ENCODE measurements at places on chromosomes 13 and 19.

GRCh38 chr19:31255174-31255799 lies 93.9 kb downstream of the TSHZ3 start:
- DNase-seq: no peak

GRCh38 chr13:95019886-95020285 lies 281.4 kb downstream of the ABCC4 start:
- DNase-seq: no peak

DNA sequence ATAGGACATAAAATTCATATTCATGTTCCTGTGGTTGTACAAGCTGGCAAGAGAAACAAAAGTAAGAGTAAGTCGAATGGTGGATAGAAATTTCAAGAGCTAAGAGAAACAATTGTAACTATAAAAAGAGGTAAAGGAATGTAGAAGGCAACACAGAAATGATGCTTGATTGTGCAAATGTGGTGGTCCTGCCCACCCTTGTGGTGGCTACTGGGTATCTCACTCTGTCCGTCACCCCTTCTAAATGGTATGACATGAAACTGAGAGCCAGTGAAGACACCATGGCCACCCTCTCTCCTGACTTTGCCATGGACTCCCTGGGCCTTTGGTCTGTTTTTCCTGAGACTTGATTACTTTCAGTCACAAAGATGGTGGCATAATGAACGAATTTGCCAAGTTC lies 925.9 kb upstream of the SLITRK6 start:
- no peak for DNase-seq

DNA sequence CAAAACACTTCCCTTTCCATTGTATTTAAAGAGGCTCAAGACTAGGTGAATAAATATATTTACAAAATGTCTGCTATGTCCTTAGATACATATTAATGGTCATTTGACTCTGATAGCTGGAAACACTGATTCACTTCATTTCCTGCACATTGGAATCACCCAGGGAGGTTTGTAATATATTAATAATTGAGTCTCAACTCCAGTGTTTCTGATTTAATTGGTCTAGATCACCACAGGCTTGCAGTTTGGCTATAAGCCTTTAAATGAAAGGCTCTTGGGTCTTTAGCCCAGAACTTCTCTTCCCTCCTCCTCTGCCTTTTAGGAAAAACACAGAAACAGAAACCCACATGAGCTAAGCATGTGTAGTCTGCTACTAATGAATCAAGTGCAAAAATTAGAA lies 378.0 kb downstream of the TBC1D4 start:
- no peak for DNase-seq

DNA sequence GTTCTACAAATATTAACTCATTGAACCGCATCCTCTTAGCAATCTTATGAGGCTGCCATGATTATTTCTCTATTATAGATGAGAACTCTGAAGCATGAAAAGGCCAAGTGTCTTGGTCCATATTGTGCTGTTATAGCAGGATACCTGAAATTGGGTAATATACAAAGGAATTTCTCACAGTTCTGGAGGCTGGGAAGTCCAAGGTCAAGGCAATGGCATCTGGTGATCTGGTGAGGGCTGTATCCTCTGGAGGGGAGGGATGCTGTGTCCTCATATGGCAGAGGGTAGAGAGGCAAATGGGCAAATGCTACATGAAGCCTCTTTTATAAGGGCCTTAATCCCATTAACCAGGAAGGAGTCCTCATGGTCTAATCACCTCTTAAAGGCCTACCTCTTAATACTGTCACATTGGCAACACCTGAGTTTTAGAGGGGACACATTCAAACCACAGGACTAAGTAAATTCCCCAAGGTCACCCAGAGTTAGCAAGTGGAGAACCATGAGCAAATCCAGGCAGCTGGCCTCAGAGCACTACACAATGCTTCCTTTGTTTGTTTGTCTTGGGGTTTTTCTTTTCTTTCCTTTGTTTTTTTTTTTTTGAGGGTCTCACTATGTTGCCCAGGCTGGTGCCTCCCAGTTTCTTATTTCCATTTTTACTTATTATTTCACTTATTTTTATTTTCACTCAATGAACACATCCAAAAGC lies 55.9 kb upstream of the LATS2 start:
- DNase-seq: no peak

DNA sequence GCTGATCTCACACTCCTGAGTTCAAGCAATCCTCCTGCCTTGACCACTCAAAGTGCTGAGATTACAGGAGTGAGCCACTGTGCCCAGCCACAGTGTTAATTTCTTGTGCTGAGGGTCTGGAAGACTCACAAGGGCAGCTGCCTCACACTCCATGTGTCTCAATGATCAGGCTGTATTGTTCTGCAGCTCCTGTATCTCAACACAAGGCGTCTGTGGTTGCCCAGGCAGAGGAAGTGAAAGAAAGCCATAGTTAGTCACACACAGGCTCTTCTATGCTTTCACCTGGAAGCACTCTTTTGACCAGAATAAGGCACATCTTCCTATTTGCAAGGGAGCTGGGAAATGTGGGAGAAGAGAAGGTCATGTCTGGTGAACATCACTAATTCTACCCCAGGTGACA lies 107.3 kb upstream of the ZNF507 start:
- no peak for DNase-seq

GRCh38 chr13:40204246-40204645 lies 462.2 kb downstream of the FOXO1 start:
- DNase-seq: no peak

DNA sequence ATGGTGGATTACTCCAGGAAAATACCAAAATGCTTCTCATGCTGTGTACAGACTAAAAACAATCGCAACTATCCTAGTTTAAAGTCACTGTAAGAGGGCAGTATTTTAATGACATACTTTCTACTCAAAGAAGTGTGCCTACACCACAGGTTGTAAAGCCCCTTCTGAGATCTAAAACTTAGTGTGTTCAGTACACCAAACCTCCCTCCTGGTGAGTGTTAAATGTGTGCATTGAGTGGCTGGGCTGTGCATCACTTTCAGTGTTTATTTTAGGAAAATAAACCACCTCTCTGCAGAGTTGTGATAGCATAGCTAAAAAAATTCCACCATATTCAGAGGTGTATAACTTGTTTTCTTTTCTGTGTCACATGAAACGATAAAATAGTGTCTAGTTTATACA lies 263.7 kb downstream of the DACH1 start:
- DNase-seq: no peak

DNA sequence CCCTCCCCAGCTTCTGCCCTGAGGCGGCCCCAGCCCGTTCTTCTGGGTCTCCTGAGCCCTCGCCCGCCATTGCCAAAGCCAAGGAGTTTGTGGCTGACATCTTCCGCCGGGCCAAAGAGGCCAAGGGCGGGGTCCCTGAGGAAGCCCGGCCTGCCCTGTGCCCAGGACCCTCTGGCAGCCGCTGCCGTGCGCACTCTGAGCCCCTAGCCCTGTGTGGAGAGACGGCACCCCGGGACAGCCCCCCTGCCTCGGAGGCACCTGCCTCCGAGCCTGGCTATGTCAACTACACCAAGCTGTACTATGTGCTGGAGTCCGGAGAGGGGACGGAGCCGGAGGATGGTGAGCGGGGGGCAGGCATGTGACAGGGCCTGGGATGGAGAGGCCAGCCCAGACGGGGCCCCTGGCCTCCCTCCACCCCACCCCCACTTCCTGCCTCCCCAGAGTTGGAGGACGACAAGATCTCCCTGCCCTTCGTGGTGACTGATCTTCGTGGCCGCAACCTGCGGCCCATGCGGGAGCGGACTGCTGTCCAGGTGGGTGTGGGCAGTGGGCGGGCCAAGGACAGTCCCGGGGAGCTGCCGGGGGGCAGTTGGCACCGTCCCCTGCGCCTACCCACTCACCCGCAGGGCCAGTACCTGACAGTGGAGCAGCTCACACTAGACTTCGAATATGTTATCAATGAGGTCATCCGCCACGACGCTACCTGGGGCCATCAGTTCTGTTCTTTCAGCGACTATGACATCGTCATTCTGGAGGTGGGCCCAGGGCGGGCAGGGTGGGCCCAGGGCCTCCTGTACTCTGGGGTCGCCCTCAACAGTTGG lies 7.0 kb downstream of the DCAF15 start:
- DNase-seq: no peak

GRCh38 chr19:3801412-3802096 lies 15.4 kb upstream of the MATK start:
- DNase-seq: peak; percentile 28

- no peak for DNase-seq
Measured at GRCh38 chr13:99828123-99828522, 143.4 kb downstream of the ZIC5 start.

DNA sequence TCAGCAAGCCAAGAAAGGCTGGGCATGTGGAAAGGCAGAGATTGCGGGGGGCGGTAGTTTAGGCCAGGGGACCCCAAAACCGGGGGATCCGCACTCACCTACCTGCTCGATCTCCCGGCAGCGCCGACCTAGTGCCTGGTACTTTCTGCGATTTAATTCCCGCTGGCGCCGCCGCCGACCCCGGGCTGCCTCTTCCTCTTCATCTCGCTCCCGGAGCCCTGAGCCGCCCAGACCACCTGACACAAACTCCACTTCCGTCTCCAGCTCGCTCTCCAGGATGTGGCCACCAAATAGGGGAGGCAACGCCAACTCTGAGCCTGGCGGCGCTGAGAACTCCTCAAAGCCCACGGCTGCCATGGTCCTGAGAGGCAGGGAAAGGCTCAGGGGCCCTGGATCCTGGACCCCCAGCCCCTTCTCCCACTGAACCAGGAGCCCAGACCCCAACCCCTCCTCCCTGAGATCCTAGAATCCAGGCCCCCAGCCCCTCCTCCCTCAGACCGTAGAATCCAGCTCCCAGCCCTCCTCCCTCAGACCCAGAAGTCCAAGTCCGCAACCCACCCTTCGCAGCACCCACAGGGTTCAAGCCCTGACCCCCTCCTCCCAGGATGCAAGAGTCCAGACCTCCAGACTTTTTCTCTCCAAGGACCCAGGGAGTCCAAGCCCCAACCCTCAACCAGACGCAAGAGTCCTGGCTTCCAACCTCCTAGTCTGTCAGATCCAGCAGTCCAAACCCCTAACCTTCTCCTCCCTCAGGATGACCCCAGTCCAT lies 933 bp downstream of the TFPT start:
- no peak for DNase-seq

- no peak for DNase-seq
Measured at GRCh38 chr19:6229216-6229913, 50.4 kb downstream of the MLLT1 start.

GRCh38 chr19:14616407-14616806 lies 33.5 kb downstream of the CLEC17A start:
- DNase-seq: no peak
